ENCODE measurements at places on chromosomes 1 and 21.

- DNase-seq = no peak
Measured at GRCh38 chr1:119738100-119738720, 26.5 kb downstream of the PHGDH start.

GRCh38 chr1:42742617-42743316 lies 2.7 kb upstream of the CLDN19 start:
- DNase-seq = no peak

DNA sequence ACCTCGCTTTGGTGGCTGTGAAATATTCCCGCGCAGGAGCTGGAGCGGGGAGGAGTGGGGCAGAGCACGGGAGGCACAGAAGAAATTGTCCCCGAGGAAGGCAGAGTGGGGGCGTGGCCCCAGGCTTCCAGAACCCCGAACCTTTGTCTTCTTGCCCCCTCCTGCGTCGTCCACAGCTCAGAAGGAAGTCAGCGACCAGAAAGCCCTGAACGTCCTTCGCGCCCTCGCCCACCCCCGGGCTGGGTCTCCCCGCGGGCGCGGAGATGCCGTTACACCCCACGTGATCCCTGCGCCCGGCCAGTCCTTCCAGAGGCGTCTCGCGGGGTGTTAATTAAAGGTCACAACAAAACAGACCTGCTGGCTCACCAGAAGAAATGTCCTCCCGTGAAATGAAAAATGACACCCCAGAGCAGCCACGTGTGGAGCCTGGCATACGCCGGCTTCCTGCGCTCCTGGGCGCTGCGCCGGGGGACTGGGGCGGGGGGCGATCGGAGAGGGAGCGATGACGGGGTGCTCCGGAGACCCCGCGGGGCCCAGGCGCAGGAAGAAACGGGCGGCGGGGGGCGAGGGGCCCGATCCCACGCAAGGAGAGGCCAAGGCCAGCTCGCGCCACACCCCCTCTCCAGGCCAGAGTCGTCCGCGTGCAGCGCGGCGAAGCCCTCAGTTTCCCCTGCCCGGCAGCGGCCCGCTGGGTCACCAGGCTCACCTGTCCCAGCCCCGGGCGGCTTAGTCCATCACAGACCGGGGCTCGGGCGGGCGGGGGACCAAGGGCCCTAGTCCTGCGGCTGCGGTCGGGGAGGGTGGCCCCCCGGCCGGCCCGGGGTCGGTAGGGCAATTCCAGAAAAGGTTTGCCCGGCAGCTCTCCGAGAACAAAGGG lies 995 bp upstream of the KIF26B start:
- peak; percentile 43 for DNase-seq

GRCh38 chr1:225863167-225863566 lies 19.0 kb downstream of the TMEM63A start:
- no peak for DNase-seq

GRCh38 chr1:85628791-85629531 lies 48.4 kb downstream of the CCN1 start:
- peak; percentile 96 for DNase-seq

DNA sequence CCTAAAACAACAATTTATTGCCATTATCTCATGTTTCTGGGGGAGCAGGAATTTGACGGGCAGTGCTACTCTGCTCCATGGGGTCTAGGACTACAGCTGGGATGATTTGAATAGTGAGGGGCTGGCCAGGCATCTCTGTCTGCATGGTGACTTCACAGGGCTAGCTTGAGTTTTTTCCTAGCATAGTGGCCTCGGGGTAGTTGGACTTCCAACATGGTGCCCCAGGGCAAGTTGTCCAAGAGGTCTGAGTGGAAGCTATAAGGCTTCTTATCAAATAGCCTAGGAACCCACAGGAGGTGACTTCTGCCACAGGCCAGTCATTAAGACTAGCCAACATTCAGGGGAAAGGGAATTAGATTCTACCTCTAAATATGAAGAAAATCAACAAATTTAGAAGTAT lies 92.0 kb upstream of the WLS start:
- DNase-seq = no peak
